ENCODE measurements at places on chromosomes 2 and 18.
A peak's percentile ranks its signal among the peaks of the same experiment; 100 is the strongest.

DNA sequence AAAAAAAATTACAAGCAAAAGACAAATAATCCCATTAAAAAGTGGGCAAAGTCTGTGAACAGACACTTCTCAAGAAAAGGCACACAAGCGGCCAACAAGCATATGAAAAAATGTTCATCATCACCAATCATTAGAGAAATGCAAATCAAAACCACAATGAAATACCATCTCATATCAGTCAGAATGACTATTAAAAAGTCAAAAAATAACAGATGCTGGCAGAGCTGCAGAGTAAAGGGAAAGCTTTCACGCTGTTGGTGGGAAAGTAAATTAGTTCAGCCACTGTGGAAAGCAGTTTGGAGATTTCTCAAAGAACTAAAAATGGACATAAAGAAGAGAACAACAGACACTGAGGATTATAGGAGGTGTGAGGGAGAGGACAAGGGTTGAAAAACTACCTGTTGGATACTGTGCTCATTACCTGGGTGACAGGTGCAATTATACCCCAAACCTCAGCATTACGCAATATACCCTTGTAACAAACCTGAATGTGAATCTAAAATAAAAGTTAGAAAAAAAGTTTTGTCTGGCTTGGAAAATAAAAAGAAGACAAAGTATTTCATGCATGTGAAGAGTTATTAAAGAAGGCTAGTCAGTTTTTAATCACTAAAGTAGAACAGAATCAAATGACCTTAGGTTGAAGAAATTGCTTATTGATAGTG is 8.7 kb upstream of the ACSL3 start:
- DNase-seq, result no peak

DNA sequence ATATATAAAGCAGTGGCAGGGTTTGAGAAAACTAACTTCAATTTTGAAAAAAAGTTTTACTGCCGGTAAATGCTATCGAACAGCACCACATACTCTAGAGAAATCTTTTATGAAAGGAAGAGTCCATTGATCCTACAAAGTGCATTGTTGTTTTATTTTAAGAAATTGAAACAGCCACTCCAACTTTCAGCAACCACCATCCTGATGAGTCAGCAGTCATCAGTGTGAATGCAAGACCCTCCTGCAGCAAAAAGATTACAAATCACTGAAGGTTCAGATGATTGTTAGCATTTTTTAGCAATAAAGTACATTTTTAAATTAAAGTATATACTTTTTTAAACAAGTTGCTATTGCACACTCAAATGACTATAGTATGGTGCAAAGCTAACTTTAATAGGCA is 1017.7 kb upstream of the CRIM1 start:
- DNase-seq, result no peak

DNA sequence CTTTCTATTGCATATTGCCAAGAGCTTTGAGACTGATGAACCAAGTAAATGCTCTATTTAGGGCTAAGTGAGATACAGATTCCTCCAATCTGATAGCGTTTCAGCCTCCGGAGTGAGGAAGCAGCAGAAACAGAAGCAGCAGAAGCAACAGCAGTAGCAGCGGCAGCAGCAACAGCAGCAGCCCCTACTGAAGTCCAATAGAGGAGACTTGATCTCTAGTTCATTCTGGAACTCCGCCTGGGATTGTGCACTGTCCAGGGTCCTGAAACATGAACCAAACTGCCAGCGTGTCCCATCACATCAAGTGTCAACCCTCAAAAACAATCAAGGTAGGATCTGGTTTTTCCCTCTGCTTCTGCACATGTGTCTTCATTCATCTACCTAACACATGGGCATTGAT is at the start of gene DPP10:
DPP10 (plus strand) TSS at position 132 of the 400 bp plus-strand sequence.
- DNase-seq, result no peak

DNA sequence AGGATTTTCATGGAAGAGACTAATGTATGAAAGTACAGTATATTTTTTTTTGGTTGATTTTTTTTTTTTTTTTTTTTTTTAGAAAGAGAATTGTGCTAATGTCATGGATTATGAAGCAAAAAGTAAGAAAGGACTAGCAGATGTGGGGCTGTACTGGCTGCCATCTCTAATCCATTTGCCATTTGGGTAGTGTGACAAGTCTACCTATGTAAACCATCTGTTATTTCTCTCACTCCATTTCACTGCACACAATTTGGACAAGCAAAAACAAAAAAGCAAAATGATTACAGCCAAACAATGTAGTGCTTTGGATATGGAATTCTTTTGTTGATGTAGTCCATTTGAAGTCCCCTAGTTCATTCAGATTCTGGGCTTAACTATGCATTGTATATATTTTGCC is 1355.4 kb downstream of the LRP1B start:
- no peak for DNase-seq

DNA sequence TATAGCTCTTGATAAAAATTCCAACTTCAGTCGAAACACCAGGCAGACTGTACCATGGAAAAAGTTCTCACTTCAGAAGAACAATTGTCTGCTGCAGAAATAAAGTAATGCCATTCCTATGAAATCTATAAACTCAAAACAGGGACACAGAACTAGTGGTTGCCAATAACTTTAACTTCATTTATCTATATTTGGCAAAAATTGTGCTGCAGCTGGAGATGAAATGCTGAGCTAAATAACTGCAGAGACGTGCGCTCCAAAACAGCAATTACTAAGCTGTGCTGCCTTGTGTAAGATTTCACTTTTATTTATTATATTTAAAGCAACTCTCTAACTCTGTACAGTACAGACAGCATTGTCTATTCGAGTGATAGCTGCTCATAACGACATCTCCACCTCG is 540.1 kb upstream of the ID2 start:
- no peak for DNase-seq

- DNase-seq, result peak; percentile 35
Measured at GRCh38 chr2:96470636-96471035, 34.5 kb downstream of the NEURL3 start.

DNA sequence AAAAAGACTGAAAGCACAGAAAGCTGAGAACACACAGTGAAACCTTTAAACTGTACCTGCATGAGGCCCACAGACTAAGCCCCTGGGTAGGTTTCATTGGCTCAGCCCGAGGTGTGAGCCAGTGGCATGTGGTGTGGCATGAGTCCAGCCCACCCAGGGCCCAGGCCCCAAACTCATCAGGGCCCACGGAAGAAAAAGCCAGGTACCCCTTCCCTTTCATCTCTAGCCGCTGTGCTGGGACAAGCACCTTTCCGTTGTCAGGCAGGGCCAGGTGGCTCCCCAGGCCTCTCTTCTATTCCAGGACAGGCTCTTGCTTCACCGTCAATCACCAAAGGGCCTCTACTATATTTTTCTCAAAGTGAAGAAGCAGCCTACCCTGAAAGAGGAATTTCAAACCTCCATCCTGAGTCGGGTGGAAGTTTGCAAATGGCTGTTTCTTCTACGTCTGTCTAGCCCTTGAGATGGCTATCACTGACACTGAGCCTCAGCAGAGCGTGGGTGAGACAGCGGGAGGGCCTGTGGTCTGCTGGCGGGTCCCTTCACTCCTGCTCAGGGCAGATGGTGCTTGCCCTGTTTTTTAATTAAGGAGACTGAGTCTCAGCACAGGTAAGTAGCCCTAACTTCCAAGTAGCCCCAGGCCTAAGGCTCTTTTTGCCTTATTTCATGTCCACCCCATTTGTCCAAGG is 8.6 kb downstream of the DNAJB2 start:
- DNase-seq, result no peak

DNA sequence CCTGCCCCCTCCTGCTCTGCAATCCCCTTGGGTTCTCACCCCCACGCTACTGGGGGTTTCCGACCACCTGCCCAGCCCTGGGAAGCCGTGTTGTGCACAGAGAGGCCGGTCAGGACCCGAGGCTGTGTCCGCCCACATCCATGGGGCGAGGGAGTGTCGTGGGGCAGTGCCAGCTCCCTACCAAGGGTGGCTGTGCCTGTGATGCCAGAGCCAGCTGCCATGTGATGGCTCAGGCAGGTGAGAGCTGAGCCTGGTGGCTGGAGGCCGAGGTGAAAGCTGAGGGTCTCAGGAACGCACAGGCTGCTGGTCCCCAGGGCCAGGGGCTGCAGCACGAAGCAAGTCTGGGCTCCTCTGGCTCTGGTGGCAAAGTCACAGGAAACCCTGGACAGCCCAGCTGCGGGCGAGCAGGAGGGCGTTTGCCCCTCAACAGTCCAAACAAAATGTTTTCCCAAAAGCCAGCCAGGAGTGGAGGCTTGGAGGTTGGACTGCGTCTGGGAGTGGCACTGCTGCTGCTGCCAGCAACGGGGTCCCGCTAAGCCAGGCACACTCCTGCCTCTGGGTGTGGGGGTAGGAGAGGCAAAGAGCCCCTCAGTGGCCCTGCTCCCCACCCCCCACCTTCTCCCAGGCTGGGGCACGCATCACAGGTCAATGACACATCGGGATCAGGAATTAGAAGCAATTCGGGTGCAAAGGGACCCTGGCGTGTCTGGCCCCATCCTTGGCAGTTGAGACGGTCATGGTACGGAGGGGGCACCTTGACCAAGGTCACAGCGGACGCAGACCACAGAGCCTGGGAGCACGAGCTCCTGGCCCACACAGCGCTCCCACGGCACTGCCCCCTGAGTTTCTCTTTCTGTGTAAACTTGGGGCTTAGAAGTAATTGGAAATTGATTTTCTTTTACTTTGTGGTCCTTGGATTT is 72.4 kb upstream of the GPC1 start:
- DNase-seq, result no peak

GRCh38 chr18:24630346-24630880 is 170.0 kb downstream of the HRH4 start:
- DNase-seq, result no peak

DNA sequence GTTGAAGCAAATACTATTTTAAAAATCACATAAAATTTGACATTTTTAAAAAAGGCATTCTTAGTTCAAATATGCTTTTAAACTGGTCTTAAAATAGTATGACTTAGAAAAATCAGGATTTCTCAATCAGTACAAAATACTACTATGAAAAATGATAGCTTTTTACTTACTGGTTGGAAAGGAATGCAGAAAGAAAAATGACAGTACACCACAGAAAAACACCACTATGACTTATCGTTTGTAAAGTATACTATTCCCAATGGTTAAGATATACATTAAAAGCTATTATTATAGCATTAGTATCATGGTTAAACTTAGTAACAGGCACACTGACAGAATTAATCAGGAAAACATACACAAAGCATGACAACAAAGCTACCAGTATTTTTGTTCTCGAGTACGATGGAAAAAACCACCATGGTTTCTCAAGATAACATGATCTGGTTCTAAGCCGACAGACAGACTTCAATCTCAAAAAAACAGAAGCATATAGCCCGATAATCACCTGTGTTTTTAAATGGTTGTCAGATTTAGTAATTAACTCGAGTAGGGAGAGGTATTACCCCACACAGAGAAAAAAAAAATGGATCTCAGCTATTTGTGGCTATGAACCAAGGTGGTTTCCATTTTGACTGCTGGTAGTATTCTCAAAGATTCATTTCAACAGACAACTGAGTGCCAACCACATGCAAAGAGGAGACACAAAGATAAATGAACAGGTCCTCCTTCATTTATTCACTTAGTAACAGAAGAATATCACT is 39.1 kb downstream of the CUL3 start:
- peak; percentile 49 for DNase-seq

GRCh38 chr18:11994703-11995444 is 13.6 kb downstream of the IMPA2 start:
- DNase-seq, result peak; percentile 27

DNA sequence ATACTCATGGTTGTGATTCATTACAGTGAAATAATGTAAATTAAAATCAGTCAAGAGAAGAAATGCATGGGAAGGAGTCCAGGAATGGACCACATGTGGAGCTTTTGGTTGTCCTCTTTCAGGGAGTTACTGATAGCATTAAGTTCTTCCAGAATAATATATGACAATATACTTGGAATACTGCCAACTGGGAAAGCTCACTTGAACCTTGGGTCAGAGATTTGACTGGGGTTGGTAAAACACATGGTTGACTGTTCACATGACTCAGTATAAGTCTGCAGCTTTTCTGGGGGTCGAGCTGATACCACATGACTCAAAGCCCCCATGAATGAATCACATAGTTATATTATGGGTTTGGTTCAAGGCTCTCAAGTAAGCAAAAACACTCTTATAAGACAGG is 1109.0 kb upstream of the CHAC2 start:
- DNase-seq, result peak; percentile 70

DNA sequence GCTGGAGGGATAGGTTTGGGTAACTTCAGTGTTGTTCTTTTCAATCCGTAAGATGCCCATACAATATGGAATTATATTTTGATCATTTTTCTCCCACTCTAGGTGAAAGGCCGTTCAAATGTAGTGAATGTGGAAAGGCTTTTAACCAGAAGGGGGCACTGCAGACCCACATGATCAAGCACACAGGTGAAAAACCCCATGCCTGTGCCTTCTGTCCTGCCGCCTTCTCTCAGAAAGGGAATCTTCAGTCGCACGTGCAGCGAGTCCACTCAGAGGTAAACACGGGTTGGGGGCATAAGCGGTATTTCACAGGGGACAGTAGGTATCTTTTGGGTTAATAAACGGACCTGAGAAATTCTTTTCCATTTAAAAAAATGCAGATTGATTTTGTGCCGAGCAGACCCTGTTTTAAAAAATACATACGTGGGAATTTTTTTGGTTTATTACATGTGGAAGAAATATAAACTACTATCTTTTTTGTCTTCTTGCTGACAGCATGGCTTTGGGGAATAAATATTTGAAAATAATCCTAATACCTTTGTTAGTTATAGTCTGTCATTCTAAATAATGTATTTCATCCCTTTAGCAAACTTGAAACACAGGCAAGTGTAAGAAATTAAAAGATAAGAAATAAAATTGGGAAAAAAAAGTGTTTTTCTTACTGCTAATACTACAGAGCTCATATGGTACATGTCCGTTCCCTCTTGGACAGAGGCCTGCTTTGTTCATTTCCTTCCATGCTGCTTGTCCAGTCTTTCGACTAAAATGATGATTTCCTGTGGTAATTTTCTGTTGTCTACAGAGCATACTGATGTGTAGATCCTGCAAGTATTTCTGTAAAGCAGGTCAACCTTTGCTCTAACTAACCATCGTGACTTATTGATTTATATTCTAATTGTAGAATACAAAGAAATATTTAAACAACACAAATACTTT is 53.3 kb downstream of the ZNF236 start:
- peak; percentile 48 for DNase-seq

GRCh38 chr2:9002313-9002636 is 1.2 kb downstream of the MBOAT2 start:
- peak; percentile 10 for DNase-seq

DNA sequence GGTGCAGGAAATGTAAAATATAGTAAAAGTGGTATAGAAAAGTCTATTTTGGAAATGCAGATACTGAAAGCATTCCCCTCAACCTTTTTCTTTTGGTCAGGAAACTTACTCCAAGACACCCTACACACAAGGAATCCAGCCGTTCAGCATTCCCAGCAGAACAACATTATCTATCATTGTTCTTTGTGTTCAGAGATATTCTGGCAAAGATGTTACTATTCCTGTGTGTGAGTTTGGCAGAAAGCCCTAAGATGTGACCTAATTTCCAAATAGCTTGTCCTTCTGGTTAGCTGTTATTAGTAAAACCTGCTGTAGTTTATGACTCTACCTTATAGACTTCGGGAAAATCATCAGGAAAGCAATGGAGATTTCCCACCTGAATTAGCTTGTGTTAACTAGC is 78.1 kb upstream of the PELI1 start:
- peak; percentile 61 for DNase-seq

Data from fibroblast of villous mesenchyme (primary cell).